ENCODE measurements at places on chromosomes 3 and 15.

GRCh38 chr15:24857763-24858162 lies 97.0 kb upstream of the SNRPN start:
- no peak for DNase-seq

DNA sequence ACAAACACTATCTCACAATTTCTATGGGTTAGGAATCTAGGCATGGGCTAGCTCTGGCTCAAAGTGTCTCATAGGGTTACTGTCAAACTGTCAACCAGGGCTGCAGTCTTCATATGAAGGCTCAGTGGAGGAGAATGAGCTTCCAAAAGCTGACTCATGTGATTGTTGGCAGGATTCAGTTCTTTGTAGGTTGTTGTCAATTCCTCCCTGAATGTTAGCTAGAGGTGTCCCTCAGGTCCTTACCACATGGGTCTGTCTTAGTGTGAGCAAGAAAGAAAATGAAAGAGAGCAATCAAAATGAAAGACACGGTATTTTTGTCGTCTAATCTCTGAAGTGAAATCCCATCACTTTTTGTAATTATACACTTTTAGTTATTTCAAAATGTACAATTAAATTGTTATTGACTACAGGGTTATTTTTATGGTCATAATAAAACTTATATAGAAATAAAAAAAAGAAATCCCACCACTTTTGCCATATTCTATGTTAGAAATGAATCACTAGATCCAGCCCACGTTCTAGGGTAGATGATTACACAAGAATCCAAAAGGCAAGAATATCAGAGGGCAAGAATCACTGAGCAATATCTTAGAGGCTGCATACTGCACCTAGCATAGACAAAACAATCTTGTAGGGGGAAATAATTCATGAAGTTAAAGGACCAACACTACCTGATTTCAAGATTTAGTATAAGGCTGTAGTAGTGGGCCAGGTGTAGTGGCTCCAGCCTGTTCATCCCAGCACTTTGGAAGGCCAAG lies 8.4 kb downstream of the ACSBG1 start:
- no peak for DNase-seq

DNA sequence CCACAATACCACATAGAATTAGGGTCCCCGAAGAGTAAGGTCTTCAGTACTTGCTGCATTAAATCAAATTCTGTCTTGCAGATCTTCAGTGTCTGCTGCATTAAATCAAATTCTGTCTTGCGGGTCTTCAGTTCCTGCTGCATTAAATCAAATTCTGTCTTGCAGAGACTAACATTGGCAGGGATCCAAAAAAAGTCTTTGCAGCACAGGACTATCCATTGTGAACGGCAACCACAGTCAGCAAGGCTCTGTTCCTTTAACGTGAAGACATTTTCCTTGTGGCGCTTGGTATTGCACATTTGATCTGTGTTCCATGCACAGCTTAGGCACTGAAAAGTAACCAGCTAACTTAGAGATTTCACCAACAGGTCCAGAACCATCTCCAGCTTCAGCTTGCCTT lies 46.8 kb upstream of the POMGNT2 start:
- no peak for DNase-seq

DNA sequence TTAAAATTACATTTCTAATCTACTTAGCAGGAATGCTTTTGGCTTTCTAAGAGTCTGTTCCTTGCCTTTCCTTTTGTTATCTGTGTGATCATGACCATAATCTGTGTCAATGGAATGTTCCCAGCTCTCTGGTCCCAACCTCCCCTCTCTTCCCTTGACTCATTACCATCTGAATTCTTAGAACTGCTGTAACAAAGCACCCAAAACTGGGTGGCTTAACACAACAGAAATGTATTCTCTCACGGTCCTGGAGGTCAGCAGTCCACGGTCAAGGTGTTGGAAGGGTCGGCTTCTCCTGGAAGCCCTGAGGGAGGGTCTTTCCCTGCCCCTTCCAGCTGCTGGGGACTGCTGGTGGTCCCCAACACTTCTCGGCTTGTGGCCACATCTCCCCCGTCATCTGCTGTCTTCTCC lies 81.1 kb downstream of the LRRK1 start:
- DNase-seq = no peak

DNA sequence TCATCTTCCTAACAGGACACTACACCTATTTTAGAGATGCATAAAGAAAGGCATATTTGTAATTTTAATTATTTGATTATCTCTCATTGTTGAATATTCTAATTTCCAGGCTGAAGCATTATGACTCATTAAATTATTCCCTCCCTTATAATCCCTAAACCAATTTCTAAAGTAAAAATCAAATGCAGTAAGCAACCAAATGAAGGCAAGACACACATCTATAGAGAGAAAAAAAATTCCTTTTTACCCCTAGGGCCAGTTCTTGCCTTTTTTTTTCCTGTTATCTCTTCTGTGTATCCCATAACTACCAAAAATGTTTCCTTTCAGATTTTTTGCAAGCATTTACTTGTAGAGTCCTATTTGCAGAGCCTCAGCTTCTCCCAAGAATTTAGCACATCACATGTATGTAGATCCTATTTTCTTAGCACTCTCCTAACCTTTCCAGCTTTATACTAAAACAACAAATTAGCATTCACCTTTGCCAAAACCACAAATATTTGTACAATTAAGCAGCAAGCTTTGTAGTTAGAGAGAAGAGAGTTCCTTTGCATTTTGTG lies 177.9 kb downstream of the SATB1 start:
- no peak for DNase-seq

DNA sequence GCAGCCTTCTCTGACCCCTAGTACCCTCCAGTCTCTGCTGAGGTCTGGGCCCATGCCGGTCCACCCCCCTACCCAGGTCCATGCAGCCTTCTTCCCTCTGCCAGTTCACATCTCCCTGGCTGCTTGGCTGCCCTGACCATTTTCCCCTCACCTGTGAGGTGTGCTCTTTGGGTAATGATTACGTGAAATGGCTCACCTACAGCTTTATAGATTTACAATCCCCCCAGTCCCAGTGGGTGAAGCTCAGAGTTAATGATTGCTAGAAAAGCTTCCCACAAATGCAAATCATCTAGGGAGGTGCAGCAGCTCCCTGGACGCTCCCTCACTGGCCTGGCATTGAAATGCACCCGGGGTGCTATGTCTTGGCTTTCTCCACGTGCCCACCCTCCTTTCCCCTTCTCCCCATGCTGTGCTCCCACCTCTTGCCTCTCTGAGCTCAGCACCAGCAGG lies 18.7 kb downstream of the PAQR5 start:
- DNase-seq = no peak

GRCh38 chr3:64352639-64352992 lies 127.3 kb upstream of the PRICKLE2 start:
- no peak for DNase-seq

- DNase-seq = peak; percentile 70
Measured at GRCh38 chr3:32176989-32177701, 61.3 kb upstream of the CMTM8 start.

- DNase-seq = no peak
Measured at GRCh38 chr3:132293251-132293650, 24.0 kb upstream of the ACP3 start.

GRCh38 chr15:45891766-45892165 lies 256.9 kb downstream of the SQOR start:
- no peak for DNase-seq

- DNase-seq = peak; percentile 48
Measured at GRCh38 chr3:114627770-114628169, 333.9 kb downstream of the TIGIT start.

DNA sequence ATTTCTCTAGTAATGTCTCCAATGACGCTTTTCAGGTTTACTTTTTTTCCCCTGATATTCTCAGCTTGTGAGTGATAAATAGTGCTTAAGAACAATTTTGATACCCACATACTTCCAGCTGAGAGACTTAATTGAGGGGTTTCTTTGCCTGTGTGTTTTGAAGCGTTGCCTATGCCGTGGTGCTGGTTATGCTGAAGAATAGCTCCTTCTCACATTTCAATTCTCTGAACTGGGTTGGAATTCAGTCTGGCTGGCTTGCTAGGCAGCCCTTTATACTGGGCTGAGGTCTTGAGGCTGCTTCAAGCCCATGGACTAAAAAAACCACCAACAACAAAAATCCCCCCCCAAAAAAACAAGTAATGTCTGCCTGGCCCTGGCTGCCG lies 87.4 kb downstream of the CHST2 start:
- DNase-seq = no peak

GRCh38 chr3:190862209-190863118 lies at the start of gene GMNC:
Gene GMNC, minus strand, starts transcription at chr3:190862694. Its CDS starts 79 bp downstream, at chr3:190862615.
- DNase-seq = peak; percentile 71

GRCh38 chr3:23999012-23999641 lies 54.0 kb downstream of the NR1D2 start:
- DNase-seq = peak; percentile 74

DNA sequence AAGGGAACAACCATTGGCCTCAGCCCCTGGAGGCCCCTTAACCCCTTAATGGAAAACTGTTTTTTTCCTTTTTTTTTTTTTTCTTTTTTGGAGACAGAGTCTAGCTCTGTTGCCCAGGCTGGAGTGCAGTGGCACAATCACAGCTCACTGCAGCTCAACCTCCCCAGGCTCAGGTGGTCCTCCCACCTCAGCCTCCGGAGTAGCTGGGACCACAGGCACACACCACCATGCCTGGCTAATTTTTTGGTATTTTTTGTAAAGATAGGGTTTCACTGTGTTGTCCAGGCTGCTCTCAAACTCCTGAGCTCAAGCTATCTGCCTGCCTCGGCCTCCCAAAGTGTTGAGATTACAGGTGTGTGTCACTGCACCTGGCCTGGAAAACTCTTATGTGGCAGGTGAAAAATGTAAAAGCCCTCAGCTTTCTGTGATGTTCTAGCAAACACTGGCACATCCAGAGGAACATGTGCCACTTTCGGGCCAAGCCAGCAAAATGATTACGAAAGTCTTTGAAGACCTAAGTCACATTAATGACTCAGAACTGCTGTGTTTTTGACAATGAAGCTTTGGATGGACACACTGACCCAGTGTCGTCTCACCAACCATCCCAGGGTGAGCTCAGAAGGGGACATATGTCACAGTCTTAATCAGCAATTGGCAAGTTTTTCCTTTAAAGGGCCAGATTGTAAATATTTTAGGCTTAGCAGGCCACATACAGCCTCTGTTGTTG lies 189.3 kb upstream of the TPM1 start:
- DNase-seq = peak; percentile 32

- DNase-seq = no peak
Measured at GRCh38 chr15:57902155-57902554, 163.4 kb downstream of the ALDH1A2 start.

GRCh38 chr15:66778314-66778665 lies 76.3 kb downstream of the SMAD6 start:
- no peak for DNase-seq

- no peak for DNase-seq
Measured at GRCh38 chr3:57133157-57133556, 32.0 kb downstream of the IL17RD start.

GRCh38 chr3:30751610-30752299 lies 142.7 kb downstream of the GADL1 start:
- peak; percentile 34 for DNase-seq

- DNase-seq = no peak
Measured at GRCh38 chr3:134503266-134503665, 17.4 kb downstream of the CEP63 start.

GRCh38 chr15:89679212-89679611 lies at the start of gene PLIN1:
Gene PLIN1, minus strand, starts transcription at chr15:89679367. Its CDS starts 1,878 bp downstream, at chr15:89677489.
- no peak for DNase-seq

- DNase-seq = no peak
Measured at GRCh38 chr3:169940470-169941181, 26.0 kb upstream of the SEC62 start.

- DNase-seq = no peak
Measured at GRCh38 chr3:190359813-190360212, 28.1 kb upstream of the CLDN16 start.

DNA sequence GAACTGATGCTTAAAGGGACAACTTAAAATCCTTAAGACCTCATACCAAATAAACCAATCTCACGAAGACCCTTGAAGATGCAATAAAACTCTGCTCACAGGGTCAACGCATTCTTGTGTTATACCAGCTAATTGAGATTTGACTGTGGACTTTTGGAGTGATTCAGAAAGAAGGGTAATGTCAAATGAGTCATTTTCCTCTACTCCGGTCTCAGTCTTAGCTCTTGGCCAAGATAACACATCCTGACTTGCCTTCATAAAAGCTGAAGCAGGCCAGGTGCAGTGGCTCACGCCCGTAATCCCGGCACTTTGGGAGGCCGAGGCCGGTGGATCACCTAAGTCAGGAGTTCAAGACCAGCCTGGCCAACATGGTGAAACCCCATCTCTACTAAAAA lies 3.8 kb downstream of the PKM start:
- DNase-seq = no peak

DNA sequence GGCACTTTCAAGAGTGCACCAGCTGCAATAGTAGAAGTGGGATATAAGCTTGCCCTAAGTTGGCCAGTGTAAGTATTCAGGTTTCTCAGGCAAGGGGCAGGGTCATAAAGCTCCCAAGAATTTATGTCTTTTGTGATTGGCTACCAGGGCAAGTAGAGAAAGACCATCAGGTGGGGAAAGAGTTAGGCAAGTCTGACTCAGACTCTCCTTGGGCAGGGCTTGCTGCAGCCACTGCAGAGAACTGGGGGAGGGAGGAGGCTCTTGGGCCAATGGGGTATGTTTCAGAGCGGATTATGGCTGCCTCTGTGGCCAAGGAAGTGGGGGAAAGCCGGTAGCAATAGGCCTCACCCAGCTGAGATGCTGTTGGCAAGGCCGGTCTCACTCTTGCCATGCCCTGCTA lies 44.6 kb upstream of the SLC25A36 start:
- DNase-seq = no peak

DNA sequence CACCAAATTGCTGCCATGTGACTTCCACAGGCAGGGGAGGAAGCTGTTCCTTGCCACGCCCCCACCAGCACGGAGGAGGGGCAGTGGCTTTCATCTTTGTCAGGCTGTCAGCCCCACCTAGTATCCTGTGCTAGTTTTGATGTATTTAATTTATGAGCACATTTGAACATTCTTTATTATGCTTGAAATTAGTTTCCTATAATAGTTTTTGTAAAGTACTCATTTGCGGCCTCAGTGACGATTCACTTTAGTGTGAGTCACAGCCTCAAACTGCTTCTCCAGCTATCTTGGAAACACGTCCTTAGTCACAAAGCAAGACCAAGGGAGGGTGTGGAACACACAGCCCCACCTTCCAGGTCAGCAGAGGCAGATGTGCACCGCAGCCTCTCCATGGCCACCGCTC lies 239.9 kb upstream of the ATP10A start:
- DNase-seq = no peak

GRCh38 chr15:50881121-50882048 lies 27.1 kb upstream of the AP4E1 start:
- peak; percentile 47 for DNase-seq

GRCh38 chr15:49686599-49686998 lies 65.8 kb downstream of the DTWD1 start:
- peak; percentile 2 for DNase-seq

- DNase-seq = no peak
Measured at GRCh38 chr3:107251819-107252218, 125.4 kb upstream of the CCDC54 start.

GRCh38 chr3:47098910-47099309 lies 65.0 kb downstream of the SETD2 start:
- no peak for DNase-seq

DNA sequence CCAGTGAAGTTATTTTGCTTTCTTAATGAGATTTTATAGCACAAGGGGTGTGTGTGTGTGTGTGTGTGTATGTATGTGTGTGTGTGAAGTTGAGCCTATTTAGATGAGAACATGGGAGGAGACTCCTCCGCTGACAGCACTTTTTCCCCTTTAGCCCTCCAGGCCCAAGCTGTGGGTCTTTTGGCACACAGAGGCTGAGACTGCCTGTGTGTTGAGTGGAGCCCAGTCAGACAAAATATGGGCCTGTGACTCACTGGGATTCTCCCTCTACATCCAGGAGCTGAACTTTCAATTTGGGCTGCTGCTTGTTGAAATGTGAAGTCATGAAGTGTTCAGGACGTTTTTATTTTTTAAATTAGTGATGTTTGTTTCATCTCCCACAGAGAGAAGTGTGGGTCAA lies 108.0 kb downstream of the MFSD1 start:
- no peak for DNase-seq

Measured in adrenal gland (tissue), 19 donors.